ENCODE measurements at places on chromosomes 12 and 14.

DNA sequence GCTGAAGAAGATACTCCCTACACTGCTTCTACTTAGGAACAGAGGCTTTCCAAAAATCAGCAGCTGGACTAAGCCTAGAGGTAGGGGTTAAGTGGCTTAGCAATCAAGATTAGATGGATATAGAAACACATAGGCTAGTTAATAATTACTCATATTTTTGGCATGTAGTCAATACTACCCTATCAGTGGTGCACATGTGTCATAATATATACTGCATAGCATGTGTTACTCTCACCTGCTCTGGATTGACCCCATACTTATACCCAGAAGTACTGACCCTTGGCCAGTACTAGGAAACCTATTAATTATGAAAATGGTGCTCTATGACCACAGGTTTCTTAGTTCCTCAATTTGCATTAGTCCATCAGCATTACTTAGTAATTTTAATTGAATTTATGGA is 528.4 kb upstream of the LMO3 start:
- no peak for DNase-seq

GRCh38 chr12:14153803-14154202 is 172.4 kb upstream of the GRIN2B start:
- no peak for DNase-seq

DNA sequence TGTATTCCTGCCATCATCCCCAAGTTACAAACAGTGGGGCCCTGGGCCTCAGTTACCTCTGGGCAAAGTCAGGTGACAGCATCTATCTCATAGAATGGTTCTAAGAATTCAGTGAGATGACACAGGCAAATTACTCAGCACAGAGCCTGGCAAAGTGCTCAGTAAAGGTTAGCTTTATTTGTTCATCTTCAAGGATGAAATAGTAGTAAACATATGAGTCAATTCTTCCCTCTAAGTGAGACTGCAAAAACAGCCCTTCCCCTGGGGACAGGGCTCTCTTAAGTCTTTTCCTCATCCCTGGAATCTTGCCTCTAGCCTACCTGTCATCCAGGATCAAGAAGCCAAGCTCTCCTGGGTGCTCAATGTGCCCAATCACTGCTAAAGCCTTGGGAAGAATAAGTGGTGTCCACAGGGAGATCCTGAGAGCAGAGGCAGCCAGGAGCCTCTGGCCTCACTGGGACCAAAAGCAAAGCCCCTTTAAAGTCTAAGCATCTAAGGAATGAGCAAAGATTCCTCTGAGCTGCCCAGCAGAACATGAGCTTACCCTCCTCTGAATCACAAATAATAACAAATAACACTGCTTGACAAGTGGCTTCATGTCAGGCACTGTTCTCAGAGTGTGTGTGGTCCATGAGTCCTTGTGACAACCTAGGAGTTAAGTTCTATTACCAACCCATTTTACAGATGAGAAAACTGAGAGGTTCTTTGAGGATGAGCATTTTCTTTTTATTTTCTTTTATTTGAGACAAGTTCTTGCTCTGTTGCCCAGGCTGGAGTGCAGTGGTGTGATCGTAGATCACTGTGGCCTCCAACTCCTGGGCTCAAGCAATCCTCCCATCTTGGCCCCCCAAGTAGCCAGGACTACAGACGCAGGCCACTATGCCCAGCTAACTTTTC is 12.1 kb downstream of the NUAK1 start:
- no peak for DNase-seq

DNA sequence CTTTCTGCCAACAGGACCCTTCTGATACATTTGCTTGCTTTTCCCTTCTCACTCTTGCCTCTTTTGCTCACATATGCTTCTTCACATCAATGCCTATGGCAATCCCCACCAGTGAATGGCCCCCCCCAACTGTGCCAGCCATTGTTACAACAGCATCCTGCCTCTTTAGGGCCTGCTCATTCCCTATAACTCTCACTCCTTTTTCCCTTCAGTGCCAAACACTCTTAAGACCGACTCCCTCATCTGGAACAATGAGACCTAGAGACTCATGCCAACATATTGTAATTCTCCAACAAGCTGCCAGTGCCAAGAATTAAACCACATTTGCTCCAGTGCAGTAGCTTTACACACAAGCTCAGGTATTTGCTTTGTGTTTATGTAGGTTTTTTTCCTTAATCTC is 189.0 kb downstream of the SOX5 start:
- no peak for DNase-seq

- DNase-seq, result peak; percentile 23
Measured at GRCh38 chr12:111035578-111036301, 115.4 kb upstream of the MYL2 start.

DNA sequence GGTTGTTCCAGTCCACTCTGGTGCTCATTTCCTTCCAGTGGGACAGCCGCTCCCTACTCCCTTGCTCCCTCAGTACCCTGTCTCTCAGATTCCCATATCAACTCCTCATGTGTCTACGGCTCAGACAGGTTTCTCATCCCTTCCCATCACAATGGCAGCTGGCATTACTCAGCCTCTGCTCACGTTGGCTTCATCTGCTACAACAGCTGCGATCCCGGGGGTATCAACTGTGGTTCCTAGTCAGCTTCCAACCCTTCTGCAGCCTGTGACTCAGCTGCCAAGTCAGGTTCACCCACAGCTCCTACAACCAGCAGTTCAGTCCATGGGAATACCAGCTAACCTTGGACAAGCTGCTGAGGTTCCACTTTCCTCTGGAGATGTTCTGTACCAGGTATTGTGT is 69.9 kb downstream of the RAD52 start:
- DNase-seq, result no peak

- peak; percentile 6 for DNase-seq
Measured at GRCh38 chr14:21136024-21136423, 19.8 kb downstream of the OR5AU1 start.

DNA sequence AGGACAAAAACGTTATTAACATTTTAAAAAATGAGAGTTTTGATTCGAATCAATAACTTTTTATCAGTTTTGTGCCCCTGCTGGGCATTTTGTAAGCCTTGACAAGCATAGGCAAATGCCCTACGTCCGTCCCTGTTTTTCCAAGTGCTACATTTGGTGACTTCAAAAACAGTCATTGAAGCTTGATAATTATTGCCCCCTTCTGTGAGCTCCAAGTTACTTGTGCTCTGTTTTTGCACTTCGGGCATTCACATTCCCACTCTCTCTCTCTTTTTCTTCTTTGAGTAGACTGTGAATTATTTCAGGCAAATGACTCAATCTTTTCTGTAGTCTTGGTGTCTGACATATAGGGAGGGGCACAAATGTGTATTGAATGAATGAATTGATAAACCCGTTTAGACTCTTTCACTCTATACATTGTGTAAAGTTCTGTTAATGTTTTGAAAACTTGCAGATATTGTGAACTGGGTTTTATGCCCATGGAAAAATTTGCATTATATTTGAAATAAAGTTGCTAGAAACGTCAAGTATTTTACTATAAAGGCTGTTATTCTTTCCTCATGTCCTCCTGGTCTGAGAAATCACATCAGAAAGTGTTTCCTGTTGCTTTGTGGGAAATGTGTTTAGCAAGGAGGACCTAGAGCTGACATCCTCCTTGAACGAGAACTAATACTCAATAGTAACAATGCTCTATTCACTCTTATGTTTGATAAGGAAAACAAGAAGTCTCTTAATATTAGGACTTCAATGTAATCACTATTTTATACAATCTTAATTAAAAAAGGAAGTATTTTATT is 1.4 kb downstream of the APAF1 start:
- no peak for DNase-seq

DNA sequence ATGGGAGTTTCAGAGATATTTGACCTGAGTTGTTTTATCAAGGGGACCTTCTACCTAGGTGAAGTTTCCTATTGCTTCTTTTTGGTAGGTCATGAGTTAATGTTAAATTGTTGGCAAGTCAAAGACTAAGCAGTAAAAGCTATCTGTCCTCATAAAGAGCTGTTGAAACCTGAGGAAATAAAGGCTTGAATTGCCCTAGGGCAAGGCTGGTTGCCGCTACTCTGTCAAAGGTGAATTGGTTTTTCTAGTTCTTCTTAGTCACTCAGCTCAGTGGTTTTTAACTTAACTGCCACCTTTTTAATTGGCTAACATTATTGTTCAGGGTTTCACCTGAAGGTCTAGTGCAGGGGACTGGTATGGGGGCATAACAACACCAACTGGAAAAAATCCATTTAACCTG is 441.6 kb upstream of the FBXO33 start:
- no peak for DNase-seq

GRCh38 chr12:31687101-31687527 is 27.6 kb downstream of the ETFBKMT start:
- no peak for DNase-seq

DNA sequence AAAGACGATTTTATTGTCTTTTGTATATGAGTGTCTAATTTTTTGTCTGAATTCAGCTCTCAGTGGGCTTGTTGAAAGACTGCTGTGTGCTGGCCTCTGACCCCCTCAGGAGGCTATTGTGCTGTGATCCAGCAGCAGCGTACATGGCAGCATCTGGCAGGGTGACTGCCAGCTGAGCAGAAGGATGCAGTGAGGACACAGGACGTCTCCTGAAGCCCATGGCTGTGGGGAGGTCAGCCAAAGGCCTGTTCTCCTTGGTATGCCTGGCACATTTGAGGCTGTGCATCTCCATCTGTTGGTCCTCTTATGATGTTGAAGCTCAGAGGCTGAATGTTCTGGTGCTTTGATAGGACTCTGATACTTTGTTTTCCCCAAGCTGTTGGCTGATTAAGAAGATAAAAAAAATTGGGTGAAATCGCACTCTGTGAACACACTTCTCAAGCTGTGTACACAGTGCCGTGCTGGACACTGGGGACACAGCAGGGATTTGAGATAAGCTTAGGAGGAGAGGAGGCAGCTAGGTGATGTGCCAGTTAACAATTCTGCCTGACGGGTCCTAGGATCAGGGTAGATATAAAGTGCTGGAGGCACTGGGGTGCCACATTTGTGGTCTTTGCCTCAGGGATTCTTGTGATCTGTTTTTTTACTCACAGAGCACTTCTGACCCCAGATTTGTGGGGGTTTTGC is 37.5 kb downstream of the EID3 start:
- no peak for DNase-seq

DNA sequence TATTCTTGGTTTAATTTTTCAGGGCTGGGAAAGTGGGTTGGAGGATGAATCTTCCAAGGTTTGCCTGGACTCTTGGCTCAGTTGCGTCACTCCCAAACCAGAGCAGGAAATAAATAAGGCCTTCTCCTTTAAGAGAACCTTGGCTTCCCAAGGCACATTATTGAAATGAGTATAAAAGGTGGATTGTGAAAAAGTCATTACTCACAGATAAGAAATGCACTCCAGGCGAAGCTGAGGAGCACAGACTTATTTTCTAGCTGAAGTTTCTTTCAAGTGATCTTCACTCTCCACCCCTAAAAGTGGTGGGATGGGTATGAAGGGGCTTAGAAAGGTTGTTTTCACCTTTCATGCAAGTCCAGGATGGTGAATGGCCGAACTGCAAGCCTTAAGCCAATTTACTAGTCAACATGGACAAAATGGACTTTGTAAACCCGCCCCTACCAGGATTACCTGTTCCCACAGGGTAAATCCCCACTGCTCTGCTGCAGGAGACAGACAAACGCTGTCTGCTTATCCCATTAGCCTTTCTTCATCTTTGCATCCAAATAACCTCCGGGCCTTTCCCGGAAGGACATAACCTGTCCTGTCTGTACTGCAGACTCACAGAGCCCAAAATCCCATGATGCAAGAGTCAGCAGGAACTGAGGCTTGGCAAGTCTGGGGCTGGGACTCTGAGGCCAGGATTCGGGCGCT is 207.6 kb downstream of the BCL11B start:
- no peak for DNase-seq

- DNase-seq, result no peak
Measured at GRCh38 chr12:58818546-58818945, 101.8 kb downstream of the LRIG3 start.

GRCh38 chr12:87848248-87848868 is 180.8 kb downstream of the C12orf50 start:
- peak; percentile 85 for DNase-seq

DNA sequence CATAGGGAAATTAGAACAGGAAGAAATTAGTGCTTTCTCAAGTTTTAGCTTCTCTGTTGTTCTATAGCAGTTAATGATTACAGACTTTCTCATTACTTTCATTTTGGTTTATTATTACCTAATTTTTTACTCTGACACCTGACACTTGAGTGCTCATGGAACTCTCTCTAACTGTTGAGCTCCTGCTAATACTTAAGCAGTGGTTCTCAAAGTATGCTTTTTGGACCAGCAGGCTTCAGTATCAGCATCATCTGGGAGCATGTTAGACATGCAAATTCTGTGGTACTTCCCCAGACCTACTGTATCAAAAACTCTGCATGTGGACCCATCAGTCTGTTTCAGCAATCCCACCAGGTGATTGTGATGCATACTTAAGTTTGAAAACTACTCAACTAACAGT is 235.3 kb downstream of the CCDC91 start:
- no peak for DNase-seq

DNA sequence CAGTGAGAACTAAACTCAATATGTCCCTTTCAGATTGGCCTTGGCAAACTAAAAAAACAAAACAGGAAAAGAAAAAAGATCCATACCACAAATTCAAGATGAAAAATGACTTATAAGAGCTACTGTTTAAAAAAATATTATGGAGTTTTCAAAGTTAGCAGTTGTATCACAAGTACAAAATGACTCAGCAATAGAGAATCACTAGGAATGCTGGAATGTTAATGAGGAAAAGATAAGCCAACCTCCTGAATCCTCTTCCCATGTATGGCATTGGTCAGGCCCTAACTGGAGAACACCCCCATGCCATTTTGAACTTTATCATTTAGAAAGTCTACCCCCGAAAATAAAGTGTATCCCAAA is 62.2 kb downstream of the PPP1R36 start:
- DNase-seq, result no peak

DNA sequence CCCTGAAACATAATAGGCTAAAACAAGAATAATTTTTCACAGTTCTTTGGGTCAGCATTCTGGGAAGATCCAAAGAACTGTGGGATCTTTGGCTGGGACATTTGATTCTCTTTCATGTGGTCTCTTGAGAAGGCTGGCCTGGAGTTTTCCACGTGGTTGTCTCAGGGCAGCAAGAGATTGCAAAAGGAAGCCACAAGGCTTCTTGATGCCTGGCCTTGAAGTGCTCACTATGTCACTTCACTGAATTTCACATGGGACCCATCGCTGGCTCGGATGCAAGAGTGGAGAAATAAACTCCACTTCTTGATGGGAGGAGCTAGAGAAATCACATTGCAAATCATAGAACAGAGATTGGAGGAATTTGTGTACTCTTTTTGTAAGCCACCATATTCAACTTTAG is 343.4 kb downstream of the MED13L start:
- no peak for DNase-seq

DNA sequence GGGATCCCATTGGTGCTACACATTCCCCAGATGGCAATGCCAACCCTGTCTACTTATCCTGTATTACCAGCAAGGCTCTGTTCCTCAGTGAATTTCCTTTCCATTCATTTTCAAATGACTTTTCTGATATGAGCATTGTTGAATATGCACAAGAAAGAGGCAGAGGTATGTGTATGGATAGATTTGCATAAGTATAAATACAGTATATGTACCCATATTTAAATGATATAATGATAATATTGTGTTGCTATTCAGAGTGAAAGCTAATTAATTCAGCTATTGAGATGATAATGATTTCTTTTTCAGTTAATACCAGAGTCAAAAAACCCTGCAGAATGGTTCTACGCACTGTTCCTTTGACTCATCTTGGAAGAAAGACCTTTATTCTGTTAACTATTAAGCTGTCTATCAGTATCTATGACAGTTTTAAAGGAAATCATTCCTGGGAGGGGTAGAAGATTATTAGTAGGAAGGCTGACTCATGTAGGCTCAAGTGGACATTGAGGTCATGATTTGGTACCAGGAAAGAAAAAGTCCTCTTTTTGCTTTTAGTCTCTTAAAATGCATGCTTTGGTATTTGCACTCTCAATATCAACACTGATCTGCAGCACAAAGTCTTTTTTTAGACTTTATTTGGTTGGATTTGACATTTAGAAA is 44.9 kb upstream of the GAS2L3 start:
- DNase-seq, result no peak
